Stimulated activated CD4-positive, alpha-beta T cell treated with anti-CD3 and anti-CD28 coated beads, Interleukin-1b, Interleukin-23, amount 100 ng/mL, for 24 hours (primary cell): ENCODE measurements at places on chromosomes 3 and 15.

GRCh38 chr3:196093317-196094111 is 11.6 kb upstream of the TFRC start:
- no peak for DNase-seq

DNA sequence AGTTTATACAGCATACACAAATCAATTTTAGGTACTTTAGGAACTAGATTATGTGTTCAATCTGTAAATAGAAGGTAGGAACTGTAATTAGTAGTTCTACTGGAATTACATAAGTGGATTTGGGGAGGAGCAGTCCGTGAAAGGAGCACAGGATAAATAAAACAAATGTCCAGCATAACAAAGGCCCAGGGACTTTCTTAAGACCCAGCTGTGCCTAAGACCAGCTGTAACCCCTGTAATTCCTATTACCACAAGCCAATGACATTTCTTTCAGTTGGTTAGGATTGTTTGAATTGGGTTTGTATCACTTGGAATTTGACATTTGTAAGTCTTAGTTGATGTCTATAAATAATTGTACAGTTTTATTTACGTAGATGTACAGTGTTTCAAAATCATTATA is 4.8 kb upstream of the ZBTB20 start:
- DNase-seq: no peak

GRCh38 chr3:47015151-47015550 is 35.7 kb downstream of the NBEAL2 start:
- DNase-seq: no peak

- DNase-seq: no peak
These were observed 223.2 kb upstream of the SOX2 start for GRCh38 chr3:181488536-181488935.

DNA sequence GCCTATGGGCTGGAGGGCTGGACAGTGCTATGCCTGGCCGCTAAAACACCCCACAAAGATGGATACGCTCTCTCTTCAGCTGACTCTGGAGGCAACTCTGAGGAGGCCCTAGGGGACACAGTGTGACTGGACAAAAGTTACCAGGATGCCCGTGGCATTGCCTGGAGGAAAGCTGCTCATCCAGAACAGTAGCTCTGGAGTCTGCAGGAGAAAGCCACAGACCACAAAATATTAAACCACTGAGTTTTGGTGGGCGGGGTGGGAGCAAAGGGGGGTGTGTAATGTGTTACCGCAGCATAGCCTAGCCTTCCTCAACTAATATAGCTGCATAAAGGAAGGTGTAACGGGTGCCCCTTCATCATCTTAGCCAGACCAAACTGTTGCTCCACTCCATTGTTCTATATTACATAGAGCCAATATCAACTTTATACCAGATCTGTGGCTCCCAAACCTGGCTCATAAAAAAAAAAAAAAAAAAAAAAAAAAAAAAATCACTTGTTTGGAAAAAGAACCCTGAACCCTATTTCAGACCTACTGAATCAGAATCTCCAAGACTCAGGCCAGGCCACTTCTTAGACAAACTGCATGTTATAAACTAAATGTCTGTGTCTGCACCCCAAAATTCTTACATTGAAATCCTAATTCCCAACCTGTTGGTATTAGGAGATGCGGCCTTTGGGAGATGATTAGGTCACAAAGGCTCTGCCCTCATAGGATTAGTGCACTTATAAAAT is 132.6 kb downstream of the TNIK start:
- DNase-seq: no peak

- DNase-seq: no peak
These were observed 40.8 kb downstream of the KAT2B start for GRCh38 chr3:20080956-20081554.

DNA sequence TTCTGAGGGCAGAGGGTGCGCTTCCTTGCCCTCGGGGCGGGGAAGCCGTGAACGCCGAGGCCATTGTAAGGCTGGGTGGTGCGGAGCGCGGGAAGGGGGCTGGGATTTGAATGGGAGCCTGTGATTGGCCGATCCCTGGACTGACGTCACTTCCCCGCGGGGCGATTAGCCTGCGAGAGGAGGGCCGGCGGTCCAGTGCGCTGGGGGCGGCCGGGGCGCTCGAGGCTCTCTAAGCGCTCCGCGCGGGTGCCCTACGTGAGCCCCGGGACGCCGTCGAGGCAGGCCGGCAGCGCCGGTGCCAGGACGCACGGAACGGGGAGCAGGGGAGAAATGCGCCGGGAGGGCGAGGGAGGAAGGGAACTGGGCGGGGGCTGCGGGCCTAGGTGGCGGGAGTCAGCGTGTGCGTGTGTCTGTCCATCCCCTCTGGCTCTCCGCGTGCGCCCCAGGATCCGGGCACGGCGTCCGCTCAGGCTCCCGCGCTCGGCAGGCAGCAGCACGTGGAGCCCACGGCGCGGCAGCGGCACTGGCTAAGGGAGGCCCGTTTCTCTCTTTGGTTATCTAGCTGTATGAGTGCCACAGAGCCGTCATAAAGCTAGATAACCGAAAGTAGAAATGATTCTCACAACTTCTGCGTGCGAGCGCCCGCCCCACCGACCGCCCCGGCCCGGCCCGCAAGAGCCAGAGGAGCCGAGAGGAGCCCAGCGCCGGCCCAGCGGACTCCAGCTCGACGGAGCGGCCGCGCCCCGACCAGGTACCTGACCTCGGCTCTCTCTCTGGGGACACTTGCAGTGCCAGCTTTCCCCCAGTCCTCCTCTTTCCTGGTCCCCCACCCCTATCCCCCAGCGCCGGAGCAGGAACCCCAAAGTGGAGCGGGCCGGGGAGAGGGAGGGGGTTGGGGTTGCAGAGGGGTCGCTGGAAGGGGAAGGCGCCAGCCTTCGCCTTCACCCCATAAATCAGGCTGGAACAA is 33.1 kb upstream of the POLG start:
- no peak for DNase-seq

GRCh38 chr15:34241376-34242330 is 16.8 kb downstream of the EMC4 start:
- DNase-seq: no peak

GRCh38 chr15:62119227-62119864 is 45.7 kb downstream of the C2CD4B start:
- no peak for DNase-seq

GRCh38 chr3:149975919-149976318 is 5.2 kb upstream of the PFN2 start:
- DNase-seq: no peak

- DNase-seq: no peak
These were observed 13.3 kb upstream of the PLSCR1 start for GRCh38 chr3:146557745-146558144.

DNA sequence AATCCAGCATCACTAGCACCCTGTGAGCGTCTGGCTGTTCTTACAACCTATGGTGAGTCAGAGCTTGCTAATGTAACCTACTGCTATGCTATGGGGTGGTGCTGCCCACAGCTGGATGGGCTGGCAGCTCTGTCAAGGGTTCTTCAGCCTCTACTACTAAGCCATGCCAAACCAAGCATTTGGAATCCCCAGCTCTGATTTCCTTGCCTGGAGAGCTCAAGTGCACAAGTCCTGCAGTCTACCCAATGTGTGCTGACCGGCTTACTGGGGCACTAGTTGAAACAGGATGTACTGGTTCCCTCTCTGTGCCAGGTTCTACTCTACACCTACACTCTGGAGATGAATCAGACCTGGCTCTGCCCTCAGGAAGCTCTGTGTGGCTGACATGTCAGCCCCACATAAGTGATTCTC is 4.2 kb downstream of the TEX264 start:
- no peak for DNase-seq

DNA sequence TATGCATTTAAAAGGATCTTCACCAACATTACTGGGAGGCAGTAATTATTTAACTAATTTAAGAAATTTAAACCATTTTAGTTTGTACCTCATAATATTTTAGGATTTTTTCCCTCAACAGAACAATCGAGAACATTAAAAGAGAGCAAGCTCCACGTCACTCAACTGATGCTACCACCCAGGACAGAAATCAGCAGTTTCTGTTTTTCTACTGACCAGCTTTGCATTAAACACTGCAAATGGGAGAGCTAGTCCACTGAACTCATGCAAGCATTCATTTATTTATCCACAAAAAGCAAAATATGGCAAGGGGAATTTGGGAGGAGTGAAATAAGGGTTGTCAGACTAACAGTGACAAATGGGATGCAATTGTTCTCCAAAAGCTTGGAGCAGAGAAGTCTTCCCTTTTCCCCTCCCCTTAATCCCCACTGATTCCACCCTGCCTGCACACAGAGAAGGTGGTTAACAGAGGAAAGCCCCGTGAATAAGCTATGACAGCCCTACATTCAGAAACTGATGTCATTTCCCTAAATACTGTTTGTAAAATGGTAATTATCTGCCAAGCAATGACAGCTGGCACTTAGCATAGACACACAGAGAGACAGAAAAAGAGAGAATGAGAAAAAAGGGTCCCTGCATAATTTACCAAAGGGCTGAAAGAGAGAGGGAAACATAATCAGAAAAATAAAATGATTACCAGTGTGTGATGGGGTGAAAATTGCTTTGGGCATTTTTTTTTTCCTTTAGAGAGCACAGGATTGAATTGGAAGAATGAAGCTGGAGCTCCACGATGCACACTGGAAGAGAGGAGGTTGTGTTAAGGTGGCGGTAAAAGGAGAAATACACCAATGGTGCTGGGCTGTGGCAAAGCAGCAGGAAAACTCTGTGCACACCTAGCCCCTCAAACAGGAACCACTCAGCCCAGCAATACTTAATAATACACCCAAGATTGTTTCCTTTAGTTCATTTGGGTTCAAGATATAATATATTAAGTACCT is 777.4 kb downstream of the TUSC7 start:
- DNase-seq: no peak

- DNase-seq: peak; percentile 70
These were observed 1.9 kb upstream of the ARL6IP5 start for GRCh38 chr3:69082805-69083204.

- no peak for DNase-seq
These were observed 293.0 kb upstream of the ATP11B start for GRCh38 chr3:182500289-182500688.

GRCh38 chr15:69551391-69552056 is 98.9 kb downstream of the RPLP1 start:
- no peak for DNase-seq

- no peak for DNase-seq
These were observed 89.6 kb downstream of the MITF start for GRCh38 chr3:69828817-69829216.

DNA sequence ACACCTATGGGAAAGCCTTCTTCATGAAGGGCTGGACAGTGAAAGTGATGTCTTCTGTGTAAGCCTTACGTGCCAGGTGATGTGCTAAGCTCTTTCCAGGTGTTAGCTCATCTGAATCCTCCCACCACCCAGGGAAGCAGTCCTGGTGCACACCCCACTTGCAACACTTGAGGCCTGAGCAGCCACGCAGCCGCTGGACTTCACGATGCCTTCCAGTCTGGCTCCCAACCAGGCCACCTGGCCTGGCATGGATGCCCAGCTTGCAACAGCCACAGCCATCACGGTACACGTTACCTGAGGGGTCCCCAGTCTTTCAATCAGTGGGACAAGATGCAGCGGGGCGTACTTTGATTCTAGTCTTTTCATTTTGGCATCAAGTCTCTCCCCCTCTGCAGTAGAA is 35.8 kb downstream of the NIPA2 start:
- no peak for DNase-seq

DNA sequence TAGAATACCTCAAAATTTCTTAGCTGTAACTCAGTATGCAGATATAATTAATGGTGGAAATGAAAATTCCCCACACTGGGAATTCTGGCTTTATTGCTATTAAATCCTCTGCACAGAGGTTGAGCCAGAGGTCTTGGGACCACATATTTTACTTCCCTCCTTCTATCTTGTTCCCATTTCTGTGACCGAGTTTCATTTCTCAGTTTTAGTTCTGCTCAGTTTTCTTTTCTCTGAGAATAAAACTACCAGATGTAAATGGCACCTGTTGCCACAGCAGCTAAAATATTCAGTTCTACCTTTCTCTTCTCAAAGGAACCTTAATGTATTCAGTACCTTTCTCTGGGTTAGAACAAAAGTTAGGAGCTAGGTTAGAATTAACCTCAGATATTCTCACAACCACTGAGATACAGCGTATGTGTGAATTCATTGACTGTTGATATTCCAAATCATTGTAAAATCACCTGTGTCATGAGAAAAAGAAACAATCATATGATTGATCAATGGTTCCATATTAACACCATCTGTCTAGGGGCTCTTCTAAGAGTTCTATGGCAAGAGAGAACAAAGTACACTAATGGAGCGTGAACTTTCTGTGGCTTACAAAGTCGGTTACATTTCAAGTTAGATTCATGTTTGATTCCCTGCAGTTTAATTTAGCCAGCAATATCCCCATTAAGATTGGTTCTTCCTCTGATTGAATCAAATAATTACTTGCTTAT is 374.1 kb downstream of the EFHB start:
- no peak for DNase-seq

GRCh38 chr3:100798012-100798411 is 88.7 kb downstream of the TFG start:
- DNase-seq: no peak

DNA sequence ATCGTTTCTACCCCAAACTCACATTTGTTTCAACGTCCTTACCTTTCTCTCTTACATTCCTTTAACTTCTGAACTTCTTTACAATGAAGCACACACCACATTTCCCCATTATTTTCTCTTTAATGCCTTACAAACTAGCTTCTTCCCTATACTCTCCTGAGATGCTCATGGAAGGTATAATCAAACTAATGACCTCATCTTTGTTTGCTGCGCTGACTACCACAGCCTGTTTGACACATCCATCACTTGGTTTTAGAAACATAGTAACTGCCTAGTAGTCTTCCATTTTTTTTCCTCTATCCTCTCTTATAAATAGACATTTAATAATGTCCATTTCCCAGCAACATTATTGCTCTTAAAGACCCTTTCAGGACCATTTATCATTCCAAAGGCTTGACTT is 230.5 kb upstream of the LRTM1 start:
- no peak for DNase-seq

- DNase-seq: no peak
These were observed 96.3 kb downstream of the PTPRG start for GRCh38 chr3:61657689-61658088.

- no peak for DNase-seq
These were observed 910 bp upstream of the ANKRD28 start for GRCh38 chr3:15798533-15799245.

- DNase-seq: no peak
These were observed 132.1 kb downstream of the LPP start for GRCh38 chr3:188286087-188286513.

GRCh38 chr3:164452707-164453106 is 625.6 kb downstream of the SI start:
- DNase-seq: no peak

DNA sequence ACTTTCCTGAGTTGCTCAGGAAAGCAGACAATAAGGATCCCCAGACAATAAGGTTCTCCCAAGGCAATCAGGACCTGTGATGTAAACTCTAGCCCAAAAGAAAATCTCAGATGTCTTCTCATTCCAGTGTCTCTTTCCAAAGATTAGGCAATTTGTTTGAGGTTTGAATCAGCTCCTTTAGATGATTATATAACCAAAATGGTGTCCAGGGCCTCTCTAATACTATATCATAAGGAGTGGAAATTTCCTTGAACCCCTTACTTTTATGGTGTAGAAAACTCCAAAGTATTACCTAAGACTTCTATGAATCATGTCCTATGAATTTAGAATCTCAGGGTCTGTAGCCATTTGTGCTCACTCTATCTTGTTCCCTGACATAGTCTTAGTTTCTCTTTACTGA is 65.9 kb downstream of the GPR176 start:
- DNase-seq: no peak
